Stimulated activated CD8-positive, alpha-beta memory T cell treated with anti-CD3 and anti-CD28 coated beads, Interleukin-15, amount 100 ng/mL, for 24 hours (primary cell): ENCODE measurements at places on chromosomes 16 and 17.

DNA sequence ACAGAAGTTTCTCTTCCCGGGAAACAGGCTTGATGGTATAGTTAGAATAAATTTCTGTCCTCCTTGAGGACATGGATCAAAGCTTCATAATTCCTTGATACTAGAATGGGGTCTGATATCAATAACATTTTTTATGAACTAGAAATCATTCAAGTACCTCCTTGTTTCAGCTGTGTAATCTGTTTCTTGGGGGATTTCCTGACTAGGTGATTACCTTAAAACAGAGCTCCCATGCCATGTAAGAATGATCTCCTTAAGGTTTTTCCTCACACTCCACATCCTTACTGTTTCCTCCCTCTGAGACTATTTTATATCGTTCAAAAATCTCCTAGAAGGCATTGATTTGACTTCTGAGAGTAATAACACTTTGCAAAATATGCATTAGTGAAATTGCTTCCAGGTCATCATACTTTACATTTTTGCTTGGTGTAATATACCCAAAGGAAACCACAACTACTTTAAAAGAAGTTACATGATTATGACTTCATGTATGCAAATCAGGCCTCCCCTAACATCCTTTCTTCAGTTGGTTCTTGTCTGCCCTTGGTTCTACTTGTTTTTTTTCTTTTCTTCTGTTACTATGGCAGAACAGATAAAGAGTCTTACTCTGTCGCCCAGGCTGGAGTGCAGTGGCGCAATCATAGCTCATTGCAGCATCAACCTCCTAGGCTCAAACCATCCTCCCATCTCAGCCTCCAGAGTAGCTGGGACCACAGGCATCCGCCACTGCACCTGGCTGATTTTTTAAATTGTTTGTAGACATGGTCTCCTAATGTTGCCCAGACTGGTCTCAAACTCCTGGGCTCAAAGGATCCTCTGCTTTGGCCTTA lies 388.8 kb downstream of the ZFHX3 start:
- DNase-seq, result no peak

- no peak for DNase-seq
These were observed 27.7 kb upstream of the SBK1 start for GRCh38 chr16:28264656-28265055.

GRCh38 chr16:27230562-27231001 lies 27.3 kb downstream of the KDM8 start:
- DNase-seq, result peak; percentile 25

DNA sequence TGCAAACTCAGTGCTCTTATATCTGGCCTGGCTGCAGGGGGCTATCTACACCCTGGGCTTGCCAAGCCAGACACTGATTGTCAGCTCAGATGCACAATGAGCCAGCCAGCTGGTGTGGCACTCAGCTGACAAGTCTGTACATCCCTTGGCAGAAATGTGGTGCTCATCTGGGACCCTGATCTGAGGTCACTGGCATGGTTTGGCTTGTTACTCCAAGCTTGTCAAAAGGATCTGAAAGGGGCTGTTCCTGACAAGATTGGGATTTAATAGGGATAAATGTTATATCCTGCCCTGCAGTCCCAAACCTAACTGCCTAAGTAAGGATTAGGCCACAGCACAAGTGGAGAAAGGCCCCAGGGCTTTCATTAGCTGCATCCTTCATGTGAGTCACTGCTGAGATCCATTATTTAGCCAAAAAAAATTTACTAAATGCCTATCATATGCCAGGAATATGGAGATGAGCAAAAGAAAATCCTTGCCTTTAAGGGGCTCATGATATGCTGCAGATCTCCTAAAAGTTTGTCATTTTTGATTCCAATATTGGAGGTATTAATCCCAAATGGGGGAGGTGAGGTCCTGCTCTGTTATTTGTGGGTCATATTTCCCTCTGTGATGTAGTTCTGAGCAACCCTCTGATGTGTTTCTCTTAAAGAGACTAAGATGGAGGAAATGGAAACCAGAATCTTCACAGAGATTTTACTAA lies 6.3 kb downstream of the SLC6A2 start:
- DNase-seq, result no peak

GRCh38 chr16:14105760-14106375 lies 34.7 kb downstream of the MRTFB start:
- no peak for DNase-seq

DNA sequence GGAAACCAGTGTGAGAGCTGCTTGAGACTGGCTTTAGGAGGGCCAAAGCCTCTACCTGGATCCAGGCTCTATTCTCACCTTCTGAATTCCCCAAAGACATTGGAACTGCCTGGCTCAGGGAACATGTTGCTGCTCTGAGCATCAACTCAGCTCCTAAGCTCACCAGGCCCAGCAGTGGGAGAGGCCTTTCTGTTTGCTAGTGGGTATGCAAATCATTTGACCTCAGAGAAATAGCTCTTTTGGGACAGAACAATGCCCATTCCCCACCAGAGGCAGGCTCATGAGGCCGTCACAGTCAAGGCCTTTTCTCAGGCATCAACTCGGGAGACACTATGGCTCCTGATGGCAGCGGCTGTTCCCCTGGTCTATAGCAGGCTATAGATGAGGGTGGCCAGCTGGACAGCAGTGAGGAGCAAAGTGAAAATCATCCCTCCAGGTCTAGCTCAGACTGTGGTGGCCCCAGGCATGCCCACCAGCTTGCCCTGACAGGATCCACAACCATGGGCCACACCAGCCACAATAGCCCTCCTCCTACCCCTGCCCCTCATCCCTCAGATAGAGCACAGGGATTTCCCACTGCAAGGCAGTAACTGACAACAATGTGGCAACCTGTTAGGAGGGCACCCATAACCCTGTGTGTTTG lies 30.4 kb upstream of the GFOD2 start:
- no peak for DNase-seq

GRCh38 chr16:21618281-21618680 lies 18.9 kb downstream of the METTL9 start:
- no peak for DNase-seq

- no peak for DNase-seq
These were observed 99.5 kb downstream of the CDYL2 start for GRCh38 chr16:80704751-80705505.

DNA sequence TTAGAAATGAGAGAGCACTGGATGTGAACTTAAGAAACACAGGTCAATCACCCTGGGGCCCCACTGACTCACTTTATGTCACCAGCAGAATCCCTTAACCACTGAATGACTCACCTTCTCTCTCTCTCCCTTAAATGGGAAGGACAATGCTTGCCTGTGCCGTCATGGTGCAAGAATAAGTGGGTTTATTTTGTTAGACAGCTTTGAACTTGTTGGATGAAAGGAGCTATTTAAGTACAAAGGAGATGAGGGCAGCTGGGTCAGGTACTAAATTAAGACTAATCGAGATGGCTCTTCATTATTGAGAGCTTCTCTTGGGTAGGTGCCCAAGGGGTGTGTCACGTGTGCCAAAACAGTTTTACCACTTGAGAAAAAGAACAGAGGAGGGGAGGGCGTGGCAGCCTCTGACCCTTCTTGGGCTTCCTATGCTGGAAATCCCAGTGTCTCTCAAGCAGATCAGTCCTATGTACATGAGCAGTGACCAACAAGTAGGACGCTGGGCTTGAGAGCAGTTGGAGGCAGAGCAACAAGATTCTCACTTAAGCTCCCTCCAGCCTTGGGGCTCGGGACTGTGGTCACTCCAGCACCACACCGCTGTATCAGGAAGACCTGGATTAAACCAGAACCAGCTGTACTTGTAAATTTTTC lies 6.7 kb upstream of the KRT31 start:
- DNase-seq, result no peak

DNA sequence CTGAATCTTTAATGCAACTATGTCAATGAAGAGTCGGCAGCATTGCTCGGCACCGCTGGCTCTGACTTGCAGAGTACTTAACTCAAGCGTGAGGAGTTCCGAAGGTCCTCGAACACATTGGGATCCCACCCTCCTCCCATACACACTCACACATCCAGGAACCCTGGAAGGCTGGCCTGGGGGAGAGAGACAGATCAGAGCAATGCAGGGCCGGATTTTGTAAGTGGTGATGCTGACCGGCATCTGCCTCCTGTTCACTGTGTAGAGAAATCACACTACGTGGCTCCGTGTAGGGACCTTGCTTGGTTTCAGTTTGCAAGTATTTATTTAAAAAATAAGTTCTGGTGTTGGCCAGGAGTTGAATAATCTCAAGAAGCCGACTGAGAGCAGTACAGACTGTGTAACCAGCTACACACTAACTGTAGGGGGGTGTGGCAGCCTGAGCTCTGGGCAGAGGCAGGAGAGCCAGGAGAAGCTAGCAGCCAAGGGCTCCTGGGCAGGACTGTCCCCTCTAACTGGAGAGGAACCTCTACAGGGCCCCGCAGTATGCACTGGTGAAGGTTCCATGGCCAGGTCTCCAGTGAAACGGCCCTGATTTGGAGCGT lies 190.2 kb upstream of the TNRC6C start:
- no peak for DNase-seq

- no peak for DNase-seq
These were observed 824 bp upstream of the MPP2 start for GRCh38 chr17:43907998-43908721.

- DNase-seq, result no peak
These were observed 61.4 kb downstream of the TMEM100 start for GRCh38 chr17:55661256-55661758.

GRCh38 chr17:83098241-83099085 lies 19.1 kb downstream of the METRNL start:
- DNase-seq, result no peak

DNA sequence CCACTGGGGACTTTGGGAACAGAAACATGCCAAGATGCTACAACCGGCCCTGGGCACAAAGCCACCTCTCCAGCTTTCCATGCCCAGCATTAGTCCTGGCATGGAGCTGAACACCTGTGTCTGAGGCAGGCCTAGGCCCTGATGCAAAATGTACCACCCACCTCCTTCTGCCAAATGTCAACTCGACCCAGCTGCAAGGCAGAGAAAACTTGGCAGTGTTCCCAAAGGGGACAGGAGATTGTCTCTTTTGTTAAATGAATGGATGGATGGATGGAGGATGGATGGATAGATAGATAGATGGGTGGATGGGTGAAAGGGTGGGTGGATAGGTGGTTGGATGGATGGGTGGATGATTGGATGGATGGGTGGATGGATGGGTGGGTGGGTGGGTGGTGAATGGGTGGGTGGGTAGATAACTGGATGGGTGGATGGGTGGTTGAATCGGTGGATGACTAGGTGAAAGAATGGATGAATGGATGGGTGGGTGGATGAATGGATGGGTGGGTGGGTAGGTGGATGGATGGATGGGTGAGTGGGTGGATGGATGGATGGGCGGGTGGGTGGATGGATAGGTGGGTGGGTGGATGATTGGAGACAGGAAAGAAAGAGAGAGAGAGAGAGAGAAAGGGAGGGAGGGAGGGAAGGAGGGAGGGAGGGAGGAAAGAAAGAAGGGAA lies 73.4 kb upstream of the TNRC6C start:
- DNase-seq, result no peak

DNA sequence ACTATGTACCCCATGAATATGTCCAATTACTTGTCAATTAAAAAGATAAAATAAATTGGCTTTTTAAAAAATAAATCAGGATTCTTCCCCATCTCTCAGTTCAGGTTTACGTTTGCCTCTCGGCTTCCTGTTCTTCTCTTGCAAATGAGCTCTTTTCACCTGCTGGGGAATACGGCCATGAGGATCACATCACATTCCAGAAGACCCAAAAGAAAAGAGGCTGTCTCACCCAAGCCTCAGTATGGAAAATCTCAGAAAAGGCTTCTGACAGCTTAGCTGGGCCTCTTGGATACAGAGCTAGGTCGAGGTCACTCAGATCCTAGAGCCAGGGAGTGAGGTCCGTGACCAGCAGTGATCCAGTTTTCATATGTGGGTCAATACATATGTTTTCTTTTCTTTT lies 171.2 kb upstream of the SDK2 start:
- DNase-seq, result no peak

DNA sequence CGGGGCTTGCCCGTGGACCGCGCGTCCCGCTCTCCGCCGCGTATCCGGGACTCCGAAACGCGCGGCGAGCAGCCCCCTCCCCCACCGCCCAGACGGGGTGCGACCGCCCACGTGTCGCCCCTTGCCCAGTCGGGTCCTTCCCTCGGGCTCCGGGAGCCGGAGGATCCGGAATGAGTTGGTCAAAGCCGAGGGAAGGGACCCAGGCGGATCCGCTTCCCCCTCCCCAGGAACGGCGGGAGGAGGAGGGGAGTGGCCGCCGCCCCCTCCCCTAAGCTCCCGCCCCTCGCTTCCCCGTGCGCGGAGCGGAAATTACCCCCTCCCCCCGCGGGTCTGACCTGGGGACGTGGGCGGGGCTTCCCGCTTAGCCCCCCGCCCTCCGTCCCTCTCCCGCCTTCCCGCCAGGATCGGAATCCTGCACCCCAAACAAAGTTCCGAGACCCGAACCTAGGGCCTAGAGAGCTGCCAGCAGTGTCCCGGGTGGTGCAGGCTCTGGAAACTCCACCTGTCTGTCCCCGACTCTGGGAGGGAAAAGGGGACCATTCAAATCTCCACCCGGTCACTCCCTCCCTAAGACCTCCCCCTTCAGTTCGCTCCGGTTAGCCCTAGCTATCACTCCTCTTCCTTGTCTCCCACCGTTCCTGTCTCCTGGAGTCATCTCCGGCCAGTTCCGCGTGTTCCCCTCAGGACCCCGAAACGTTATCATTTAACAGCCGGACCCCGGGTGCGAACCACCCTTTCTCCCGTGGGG lies 1.0 kb upstream of the IGF2BP1 start:
- no peak for DNase-seq

DNA sequence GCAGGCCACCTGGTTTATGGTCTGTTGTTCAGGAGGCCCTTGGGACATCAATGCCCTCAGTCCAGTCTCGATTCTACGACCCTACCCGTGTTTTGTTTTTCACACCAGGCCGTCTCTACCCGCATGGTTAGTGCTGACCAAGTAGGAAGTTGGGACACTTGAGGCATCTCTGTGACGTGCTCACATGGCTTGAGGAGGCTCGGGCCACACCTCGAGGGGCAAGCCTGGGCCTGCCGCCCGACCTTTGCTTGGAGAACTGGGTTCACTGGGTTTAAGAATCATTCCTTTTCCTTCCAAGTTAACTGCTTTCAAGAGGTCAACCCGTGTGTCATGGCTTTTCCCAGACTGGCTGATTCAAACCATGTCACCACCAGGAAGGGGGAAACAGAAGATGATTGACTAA lies 86.8 kb downstream of the CMIP start:
- DNase-seq, result no peak

- no peak for DNase-seq
These were observed 30.7 kb downstream of the SLC43A2 start for GRCh38 chr17:1597861-1598342.

DNA sequence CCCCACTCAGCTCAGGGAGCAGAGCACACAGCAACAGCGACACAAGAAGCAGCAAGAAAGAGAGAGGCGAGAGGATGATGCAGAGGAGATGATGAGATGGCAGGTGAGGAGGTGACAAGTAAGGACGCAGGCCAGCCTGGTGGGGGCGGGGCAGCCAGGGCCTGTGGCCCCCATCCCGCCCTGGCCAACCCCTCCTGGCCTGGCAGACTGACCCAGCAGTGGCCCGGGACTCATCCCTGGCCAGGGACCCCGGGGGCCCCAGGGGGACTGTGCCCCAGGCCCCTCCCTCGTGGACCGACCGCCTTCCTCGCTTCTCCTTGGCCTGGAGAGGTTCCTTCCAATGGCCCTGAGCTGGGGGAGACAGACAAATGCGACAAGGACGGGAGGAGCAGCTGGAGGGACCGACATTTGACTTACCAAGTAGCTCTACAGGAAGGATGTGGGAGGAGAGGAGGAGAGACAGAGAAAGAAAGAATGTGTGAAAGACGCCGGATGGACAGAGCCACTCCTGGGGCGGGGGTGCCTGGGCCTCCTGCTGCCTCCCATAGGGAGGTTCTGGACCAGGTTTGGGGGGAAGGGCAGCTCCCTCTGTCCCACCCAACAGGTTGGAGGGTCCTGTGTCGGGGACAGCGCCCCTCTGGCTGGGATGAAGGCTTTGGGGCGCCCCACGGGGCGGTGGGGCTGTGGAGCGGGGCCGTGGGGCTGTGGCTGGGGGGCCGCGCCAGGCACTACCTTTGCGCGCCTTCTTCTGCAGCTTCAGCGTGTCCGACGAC lies 6.8 kb downstream of the MTSS2 start:
- DNase-seq, result no peak
